ENCODE measurements at places on chromosomes 13 and 19.

GRCh38 chr13:108983273-108983672, 353.9 kb downstream of the MYO16 start:
- no peak for DNase-seq

- DNase-seq: no peak
These were observed 242.6 kb downstream of the DCT start for GRCh38 chr13:94236872-94237271.

- no peak for DNase-seq
These were observed 6.2 kb downstream of the SULT2B1 start for GRCh38 chr19:48558018-48558684.

DNA sequence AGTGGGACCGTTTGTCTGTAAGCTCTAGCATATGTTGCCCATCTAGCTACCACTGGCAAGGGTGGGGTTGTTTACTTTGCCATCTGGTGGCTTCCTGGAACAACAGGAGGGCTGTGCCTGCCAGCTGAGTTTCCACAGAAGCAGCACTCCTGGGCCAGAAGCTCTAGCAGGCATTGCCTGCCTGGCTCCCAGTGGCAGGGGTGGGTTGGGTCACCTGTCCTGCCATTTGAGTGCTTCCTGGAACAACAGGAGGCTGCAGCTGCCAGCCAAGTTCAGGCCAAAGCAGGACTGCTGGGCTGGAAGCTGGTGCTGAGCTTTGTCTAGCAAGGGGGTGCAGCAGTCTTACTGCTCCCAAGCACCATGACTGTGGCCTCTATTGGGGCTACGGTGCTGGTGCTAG, 239.7 kb downstream of the MTUS2 start:
- no peak for DNase-seq

- DNase-seq: no peak
These were observed 8.2 kb downstream of the REX1BD start for GRCh38 chr19:18596752-18597157.

Data from activated T-helper 1 cell treated with anti-CD3 and anti-CD28 coated beads, Interleukin-12 subunit alpha, Interleukin-12 subunit beta, Interleukin-2, Interleukin-4 antibody, amounts not matched to agents 30 ng/mL and 10 ng/mL and 1 ng/mL, durations not matched to agents 14 hours and 24 hours and 36 hours (primary cell).